ENCODE measurements at places on chromosomes 6 and 20. TPM values are rescaled to one million over a fixed set of nuclear protein-coding genes. Genes with fewer than 3 reads are reported as not detected.

DNA sequence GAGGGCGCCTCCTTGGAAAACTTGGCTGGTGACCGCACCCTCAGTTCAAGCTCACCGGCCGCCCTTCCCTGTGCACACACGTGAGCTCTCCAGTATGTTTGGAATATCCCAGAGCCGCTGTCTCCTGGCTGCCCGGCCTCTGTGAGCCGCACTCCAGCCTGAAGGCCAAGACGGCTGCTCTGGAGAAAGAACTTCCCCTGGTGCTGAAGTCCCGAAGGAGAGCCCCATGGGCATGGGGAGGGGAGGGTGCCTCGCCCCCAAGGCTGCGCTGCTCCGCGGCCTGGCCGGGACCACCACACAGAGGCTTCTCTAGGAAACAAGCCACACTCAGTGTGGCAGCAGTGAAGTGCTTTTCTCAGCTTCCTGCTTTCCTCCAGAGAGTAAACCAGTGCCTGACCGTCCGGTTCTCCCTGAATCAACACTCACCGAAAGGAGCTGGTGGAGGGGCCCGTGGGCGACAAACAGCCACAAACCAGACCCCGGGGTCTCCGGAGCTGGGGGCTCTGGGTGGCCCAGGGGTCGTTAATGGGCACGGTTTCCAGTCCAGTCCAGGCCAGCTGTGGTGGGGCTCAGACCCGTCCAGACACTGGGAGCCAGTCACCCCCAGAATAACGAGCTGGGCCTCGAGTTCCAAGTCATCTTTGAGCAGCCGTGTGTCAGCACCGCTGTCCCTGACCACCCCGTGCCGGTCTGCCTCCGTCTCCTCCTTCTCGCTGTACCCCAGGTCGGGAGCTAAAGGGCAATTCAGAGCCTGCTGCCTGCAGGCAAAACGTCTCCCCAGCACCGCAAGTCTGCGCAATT, 87.4 kb upstream of the BHLHE23 start:
- DNase-seq, result no peak

DNA sequence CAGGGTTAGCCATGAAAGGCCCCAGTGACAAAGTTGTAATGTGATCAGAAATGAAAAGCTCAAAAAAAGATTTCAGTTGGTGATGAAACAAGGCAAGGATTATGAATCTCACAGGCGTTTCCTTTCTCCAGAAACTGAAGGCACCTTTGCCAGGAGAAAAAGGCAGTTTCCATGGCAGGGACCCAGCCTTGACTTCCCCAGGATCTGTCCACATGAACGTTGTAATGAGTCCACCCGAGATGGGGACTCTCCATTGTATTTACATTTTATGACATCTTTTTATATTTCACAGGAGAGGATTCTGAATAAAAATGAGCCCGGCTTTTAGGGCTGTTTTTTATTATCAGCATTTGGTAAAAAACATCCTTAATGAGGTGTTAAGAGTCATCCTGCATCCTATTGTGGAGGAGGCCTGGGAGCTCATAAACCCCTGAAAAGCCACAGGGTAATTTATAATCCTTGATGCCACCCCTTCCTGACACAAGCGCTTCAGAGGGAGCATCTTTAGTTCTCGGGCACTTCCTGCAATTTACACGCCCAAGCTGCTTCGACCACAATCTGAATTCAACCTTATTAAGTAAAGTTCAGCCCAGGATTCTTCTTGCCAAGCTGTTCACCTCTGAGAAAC, 74.1 kb upstream of the SALL4 start:
- no peak for DNase-seq

HAO1 gene
- total RNA-seq, result not detected

GRCh38 chr6:135286962-135287538, 105.9 kb downstream of the MYB start:
- no peak for DNase-seq

- no peak for DNase-seq
Observed at GRCh38 chr20:17505636-17506517, 25.3 kb downstream of the BFSP1 start.

GRCh38 chr6:112431803-112432202, 84.7 kb downstream of the RFPL4B start:
- no peak for DNase-seq

DNA sequence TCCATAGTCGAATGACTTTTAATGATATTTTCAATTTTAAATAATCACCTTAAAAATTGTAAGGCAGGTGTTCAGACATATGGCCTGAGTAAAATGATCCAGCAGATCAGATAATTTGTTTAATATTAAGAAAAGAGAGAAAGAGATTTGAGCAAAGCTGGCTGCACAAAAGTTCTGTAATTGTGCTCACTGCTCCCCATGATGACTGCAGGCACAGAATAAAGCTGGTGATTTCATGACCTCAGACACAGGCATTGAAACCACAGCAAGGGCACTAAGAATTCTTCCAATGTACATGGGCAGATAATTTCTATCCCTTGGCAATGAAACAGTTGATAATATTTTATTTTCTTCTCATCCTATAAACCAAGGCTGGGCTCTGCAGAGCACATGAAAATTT, 553.1 kb downstream of the NKAIN2 start:
- no peak for DNase-seq

MSH5 gene
- 21.3 TPM for total RNA-seq

Measured in H1 (cell line).